ENCODE measurements at places on chromosomes 2 and 18.

- no peak for DNase-seq
Observed at GRCh38 chr2:54482715-54483114, 26.6 kb downstream of the SPTBN1 start.

DNA sequence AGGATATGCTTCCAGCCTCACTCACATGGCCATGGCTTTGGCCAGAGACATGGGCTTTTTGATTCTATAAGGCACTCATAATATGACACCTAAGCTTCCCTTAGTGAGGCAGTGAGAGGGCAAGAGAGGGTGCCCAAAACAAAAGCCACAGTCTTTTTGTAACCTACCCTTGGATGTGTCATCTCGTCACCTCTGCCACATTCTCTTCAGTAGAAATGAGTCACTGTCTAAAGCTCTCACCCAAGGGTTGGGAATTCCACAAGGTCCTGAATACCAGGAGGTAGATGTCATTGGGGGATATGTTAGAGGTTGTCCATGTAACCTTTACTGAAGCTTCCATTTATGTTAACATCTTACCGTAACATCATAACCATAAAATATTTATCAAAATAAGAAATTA lies 108.4 kb downstream of the ALMS1 start:
- no peak for DNase-seq

DNA sequence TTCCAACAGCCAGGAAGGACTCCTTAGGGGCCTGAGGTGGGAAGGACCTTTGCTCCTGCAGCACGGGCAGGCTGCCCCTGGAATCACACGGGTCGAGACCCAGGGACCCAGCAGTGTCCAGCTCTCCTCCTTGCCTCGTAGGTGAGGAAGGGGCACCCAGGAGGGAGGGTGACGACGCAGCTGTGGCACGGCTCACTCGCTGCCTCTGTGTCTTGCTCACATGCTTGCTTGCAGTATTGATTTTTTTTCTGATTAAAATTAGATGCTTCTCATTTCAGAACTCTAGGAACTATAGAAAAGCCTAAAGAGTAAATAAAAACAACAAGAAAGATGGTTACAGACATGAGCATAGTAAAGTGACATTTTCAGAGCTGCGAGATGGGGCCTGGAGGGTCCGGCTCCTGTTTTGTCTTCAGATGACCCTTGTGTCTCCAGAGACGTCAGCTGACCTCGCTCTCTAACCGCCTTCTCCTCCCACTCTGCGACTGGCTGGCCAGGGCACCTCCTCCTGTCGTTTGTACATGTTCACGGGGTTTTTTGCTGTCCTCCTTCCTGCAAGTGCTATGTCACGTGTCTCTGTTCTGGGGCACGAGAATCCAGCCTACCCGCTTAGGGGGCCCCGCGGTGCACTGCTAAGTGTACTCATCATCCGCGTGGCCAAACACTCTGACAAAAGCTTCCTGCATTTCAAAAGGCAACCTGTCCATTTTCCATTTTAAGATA lies 65.7 kb upstream of the ZNF236 start:
- no peak for DNase-seq

DNA sequence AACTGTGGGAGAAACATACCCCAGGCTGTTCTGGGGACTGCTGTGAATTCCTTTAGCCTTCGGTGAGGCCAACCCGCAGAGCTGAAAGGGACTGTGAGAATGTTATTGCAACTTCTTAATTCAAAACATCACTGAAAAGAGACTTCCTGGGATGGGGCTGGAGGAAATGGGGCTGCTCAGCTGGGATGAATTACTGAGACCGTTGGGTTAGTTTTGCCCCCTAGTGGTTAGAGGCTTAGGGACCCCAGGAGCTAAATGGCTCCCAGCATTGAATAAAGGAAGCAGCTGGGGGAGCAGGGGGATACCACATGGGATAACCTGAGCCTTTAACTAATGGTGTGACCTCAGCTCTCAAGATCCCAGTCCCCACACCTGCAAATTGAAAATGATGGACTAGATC lies 941.1 kb upstream of the FANCL start:
- no peak for DNase-seq

GRCh38 chr2:44777537-44777936 lies 164.0 kb upstream of the SIX3 start:
- DNase-seq = no peak

DNA sequence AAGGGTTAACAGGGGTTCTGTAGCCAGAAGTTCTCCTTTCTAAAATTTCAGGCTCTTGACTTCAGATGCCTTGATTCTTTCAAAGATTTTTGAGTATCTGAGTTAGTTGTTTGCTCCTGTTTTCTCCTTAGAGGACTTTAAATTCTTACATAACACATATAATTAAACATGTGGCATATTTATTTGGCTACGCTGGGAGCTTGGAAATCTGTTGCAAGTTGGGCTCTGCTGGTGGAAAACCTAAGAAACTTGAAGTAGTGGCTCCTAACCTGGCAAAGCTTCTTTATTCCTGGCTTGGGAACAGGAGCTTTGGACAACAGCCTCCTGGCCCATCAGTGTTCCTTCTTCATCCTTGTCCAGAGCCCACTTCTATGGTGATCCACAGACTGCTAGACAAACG lies 72.6 kb downstream of the VIT start:
- DNase-seq = no peak

GRCh38 chr2:14194233-14194632 lies 438.3 kb upstream of the LRATD1 start:
- no peak for DNase-seq

GRCh38 chr2:223563462-223563861 lies 38.7 kb downstream of the SCG2 start:
- DNase-seq = no peak

GRCh38 chr18:45733535-45733934 lies 9.6 kb downstream of the SLC14A1 start:
- no peak for DNase-seq

DNA sequence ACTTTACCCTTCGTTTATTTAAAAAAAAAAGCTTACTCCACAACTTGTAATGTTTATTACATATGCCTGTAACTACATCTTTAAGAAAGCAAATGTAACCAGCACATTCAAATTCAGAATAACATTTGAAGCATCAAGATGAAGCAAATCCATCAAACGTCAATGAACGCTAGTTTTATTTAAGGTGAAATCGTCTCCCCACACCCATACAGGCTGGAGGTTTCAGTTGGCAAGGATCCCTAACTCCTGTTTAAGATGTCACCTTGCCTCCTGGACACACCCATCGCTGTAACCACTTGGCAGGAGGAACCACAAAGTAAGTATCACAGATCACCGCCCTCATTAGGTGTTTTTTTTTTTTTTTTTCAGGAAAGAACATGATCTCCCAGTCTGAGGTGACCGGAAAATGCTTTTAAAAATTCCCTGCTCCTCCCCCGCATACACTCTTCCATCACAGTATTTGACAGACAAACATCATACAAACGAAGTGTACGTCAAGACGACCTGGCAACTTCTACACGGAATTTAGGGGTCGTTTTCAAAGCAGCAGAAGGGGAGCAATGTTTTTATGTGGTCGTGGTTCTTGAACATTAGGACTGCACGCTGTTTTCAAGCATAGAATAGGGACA lies 19.7 kb upstream of the STPG4 start:
- DNase-seq = no peak

- DNase-seq = no peak
Observed at GRCh38 chr2:145323512-145323911, 803.6 kb upstream of the ZEB2 start.

- DNase-seq = no peak
Observed at GRCh38 chr2:168611091-168611490, 155.0 kb downstream of the CERS6 start.

DNA sequence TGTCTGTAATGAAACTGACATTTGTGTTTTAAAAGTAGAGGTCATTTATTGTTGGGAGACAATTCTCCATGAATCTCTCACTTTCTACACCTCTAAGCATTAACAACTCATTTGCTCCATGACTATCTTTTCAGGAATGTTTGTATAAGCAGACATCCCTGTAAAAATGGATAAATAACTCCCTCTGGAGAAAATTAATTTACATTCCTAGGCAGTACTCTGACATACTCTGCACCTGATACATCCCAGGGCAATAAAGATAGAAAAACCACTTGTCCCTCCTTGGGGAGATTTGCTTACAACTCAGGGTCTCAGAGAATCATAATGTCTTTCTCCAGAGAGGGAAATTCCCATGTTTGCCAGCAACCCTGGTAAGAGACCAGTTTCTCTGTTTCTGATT lies 1037.7 kb upstream of the SLC39A10 start:
- DNase-seq = no peak

GRCh38 chr2:150388289-150388625 lies 99.2 kb downstream of the RND3 start:
- DNase-seq = no peak

GRCh38 chr2:239042046-239042445 lies 194.2 kb downstream of the TWIST2 start:
- no peak for DNase-seq

DNA sequence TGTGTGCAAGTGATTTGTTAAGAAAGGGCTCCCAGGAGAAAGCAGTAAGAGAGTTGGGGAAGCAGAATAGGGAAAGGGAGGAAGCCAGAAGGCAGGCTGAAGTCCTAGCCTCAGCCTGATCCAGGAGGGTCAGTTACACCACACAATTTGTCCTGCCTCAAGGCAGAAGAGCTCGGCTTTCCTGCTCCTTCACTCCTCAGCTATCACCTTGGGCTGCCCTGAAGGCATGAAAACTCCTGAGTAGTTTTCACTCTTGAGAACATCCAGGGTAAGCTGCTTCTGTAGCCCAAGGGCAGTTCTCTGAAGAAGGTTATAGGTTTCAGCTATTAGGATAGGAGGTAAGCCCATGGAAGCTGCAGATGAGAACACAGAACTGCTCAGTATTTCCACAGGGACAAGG lies 47.4 kb upstream of the ANKRD44 start:
- no peak for DNase-seq

- DNase-seq = no peak
Observed at GRCh38 chr2:149799013-149799705, 211.6 kb upstream of the MMADHC start.

DNA sequence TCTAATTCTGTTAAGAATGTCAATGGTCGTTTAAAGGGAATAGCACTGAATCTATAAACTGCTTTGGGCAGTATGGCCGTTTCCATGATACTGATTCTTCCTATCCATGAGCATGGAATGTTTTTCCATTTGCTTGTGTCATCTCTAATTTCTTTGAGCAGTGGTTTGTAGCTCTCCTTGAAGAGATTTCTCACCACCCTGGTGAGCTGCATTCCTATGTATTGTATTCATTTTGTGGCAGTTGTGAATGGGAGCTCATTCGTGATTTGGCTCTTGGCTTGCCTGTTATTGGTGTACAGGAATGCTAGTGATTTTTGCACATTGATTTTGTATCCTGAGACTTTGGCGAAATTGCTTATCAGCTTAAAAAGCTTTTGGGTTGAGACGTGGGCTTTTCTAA lies 38.3 kb upstream of the WDR75 start:
- no peak for DNase-seq

DNA sequence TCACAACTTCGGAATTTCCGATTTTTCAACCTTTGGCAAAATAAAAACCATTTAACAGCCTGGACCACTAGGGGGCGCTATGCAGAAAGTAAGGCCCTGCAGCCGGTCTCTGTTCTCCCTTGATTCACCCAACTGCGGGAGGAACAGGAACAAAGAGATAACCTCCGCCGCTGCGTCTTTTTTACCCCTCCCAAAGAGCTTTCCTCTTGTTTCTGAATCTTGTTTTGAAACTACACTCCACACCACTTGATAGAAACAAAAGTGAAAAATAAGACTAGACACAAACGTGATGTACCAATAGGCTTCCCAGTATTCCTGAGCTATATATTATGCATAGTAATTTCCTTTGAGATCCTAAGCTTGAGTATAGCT lies 231.2 kb downstream of the MYO3B start:
- DNase-seq = peak; percentile 50

DNA sequence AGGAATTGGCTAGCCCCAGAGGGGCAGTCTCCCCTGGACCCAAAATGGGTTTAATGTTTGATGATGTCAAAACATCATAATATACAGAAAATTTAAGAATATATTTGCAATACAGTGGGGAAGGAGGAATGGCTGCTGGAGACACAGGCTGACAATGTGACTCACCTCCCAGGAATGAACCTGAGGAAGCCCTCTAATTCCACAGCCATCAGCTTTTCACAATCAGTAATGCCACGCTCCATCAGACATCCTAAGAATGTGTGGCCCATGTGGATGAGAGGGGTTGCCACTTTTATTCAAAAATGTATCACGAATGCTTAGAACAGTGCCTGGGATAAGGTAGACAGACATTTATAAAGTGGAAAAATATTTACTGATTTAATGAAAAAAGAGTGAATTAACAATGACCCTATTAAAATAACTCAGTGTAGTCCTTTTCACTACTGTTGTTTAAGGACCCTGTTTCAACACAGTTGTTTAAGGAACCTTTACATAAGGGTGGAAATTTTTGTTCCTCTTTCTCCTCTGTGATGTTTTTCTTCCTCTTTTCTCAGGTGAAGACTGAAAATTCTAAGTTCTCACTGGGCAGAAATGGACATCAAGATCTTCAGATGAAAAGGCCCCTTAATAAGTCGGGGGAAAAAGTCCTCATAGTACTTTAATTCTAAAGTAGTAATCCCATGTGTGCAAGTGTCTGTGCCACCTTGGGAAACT lies 17.5 kb upstream of the TMEM163 start:
- no peak for DNase-seq

DNA sequence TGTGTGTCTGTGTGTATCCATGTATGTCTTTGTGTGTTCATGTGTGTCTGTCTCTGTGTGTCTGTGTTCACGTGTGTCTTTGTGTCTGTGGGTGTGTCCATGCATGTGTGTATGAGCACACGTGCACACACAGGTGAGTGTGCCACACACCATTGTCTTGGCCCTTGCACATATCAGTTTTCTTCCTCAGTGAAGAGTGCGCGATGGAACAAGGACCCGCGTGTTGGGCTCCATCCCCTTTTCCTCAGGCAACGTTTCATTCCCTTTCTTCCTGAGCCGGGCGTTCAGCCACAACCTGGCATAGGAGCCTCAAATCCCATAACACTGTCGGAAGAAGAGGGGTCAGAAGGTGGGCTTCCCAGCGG lies 74.3 kb downstream of the PTGR3 start:
- DNase-seq = no peak

DNA sequence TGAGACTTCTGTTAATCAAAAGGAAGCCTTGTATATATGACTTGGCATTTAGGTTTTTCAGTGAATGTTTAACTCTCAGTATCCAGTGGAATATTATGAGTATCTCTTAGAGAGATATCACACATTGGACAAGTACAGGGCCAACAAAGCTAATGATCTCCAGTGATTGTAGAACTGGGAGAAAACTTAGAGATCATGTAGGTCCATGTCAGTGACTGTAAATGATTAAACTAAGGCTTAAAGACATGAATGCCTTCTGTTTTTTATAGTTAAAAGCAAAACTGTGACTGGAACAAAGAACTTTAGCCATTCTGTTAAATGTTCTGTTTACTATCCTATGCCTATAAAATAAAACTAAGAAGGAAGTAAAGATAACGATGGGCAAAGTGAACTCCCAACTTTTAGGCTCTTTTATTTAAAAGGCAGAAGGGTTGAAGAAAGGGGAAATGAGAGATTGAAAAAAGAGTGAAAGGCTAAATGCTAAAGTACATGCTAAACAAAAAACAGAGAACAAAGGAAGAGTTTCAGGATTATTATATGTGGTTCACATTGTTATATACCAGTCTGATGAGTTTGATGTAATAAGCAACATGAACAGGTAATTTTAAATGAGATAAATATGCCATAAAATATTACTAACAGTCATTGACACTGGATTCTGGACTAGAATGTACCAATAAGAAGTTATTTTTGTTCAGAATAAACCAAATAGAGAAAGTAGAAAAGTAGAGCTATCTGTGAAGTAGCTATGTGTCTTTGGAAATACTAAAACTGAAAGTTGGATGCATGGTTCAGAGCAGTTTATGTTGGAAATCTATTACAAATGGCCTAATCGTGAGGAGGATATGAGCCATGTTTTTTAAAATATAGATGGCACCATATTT lies 37.1 kb upstream of the TNFRSF11A start:
- DNase-seq = no peak

GRCh38 chr2:173521450-173522192 lies 166.9 kb downstream of the CDCA7 start:
- no peak for DNase-seq

Data from stimulated activated CD4-positive, alpha-beta T cell treated with anti-CD3 and anti-CD28 coated beads, TNF-alpha, amount 100 ng/mL, for 1 hour (primary cell).